Tongue (tissue), 3 donors: ENCODE measurements at places on chromosomes 4 and X. TPM values are rescaled to one million over a fixed set of nuclear protein-coding genes. Genes with fewer than 3 reads are reported as not detected.

DNA sequence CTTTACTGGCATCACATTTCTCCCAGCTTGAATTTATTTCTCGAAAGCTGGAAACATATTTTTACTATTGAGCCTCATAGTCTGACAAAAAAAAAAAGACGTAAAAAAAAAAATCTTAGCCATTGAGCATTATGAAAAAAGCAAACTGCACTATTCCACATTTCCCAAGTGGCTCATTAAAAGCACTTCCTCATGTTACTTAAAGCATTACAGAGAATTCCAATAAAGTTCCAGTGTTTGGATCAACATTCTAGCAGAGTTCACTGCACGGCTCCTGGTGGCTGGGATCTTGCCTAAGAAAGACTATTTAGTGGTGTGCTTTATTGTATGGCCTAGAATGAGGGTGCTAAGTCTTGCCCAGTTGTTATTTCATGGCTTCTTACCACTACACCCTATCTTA, 476.2 kb downstream of the PPARGC1A start:
- peak; percentile 9 for DNase-seq

DNA sequence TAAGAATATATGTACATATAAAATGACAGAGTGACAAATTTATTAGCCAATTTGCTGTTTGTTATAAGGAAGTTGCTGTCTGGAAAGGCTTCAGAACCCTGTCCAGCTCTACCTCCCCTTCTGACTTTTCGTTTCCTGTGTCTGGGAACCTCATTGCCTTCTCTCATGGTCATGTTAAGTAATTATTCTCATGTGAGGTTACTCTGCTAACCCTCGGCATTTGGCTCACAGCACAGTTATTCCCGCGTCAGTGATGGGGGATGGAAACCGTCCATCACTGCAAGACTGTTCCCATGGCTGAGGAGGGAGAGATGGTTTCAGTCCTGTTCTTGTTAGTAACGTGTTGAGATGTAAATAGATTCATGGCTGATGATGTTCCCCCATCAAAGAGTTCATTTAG, 11.9 kb downstream of the EDNRA start:
- DNase-seq: peak; percentile 81

Gene SERTM2
- total RNA-seq: 7.9 TPM

Gene H2BW2
- not detected for total RNA-seq

Gene AIFM1
- 22.0 TPM for total RNA-seq
